Anterior cingulate cortex (tissue), 58 donors: ENCODE measurements at places on chromosomes 7 and 10.

DNA sequence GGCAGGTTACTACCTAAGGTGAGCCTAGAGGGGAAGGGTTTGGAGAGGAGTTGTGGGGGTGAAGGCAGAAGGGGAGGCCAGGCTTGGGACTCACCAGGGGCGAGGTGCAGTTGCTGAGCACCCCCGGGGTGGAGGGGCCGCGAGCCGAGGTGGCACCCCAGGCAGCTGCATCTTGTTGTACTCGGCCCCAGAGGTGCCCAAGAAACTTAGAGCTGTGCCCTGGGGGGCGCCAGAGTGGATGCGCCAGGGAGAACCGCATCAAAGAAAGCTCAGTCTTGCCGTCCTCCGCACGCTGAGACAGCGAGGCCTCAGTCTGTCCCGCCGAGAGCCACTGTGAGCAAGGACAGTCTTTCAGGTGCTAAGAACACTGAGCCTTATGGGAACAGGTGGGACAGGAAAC, 7.4 kb downstream of the ATG9B start:
- DNase-seq = no peak

- DNase-seq = no peak
Measured at GRCh38 chr10:125479059-125479458, 203.9 kb downstream of the TEX36 start.

DNA sequence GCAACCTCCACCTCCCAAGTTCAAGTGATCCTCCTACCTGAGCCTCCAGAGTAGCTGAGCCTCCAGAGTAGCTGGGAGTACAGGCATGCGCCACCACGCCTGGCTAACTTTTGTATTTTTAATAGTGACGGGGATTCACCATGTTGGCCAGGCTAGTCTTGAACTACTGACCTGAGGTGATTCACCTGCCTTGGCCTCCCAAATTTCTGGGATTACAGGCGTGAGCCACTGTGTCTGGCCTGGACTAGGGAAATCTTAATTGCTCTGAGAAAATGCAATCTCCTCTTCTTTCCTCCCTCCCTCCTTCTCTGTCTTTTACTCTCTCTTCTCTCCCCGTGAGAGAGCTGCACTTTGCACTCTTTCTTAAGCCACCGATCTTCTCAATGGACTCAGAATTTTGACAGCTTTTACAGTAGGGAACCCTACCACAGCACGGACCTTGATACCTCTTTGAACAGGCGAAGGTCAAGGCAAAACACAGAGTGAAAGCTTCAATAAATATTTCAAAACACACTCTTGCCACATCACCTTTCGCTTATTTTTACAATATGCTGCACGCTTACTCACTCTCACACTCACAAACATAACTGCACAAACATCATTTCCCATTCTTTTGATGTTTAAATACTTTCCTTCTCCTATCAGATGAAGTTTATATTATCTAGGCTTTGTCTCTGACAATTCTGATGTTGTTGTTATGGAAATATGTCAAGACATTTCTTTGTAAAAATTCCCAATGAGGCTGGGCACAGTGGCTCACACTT, 173.4 kb upstream of the NRP1 start:
- DNase-seq = no peak

DNA sequence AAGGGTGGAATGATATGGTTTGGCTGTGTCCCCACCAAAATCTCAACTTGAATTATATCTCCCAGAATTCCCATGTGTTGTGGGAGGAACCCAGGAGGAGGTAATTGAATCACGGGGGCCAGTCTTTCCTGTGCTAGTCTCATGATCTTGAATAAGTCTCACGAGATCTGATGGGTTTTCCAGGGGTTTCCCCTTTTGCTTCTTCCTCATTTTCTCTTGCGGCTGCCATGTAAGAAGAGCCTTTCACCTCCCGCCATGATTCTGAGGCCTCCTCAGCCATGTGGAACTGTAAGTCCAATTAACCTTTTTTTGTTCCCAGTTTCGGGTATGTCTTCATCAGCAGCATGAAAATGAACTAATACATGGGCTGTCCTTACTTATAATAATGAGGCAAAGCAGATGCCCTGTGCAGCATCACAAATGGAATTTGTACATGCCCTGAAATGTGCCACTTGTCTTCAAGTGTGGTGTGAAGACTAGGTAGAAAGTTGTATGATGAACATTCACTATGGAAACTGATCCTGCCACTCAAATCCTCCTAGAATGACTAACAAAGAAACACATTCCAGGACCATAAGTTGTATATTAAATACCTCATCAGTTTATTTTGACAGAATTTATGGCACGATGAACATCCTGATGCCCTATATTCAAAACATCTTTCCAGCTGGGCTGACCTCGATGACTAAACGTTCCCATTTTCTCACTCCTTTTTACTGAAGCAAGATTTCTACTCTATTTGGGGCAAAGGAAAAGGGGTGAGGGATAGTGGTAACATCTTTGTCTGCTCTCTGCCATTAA, 122.8 kb upstream of the CTTNBP2 start:
- DNase-seq = no peak

- no peak for DNase-seq
Measured at GRCh38 chr7:128071376-128071775, 40.1 kb upstream of the LRRC4 start.

GRCh38 chr7:4738711-4739527, 36.5 kb upstream of the AP5Z1 start:
- no peak for DNase-seq

DNA sequence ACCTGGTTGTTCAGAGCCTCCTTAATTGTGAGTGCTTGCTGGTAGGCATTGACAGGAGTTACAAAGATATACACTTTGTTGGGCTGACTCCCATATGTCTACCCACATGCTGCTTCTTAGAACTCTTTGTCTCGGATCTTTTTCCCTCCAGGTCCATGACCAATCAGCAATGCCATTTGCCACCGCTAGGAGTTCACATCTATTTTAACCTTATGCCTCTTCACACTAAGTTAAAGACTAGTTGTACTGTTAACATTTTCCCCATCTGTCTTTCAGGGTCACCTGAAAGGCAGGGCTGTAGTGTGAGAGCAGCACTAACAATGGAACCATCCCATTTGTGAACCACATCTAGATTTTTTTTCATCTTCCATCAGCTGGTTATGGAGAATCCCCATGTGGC, 226.7 kb upstream of the NPY start:
- no peak for DNase-seq

- no peak for DNase-seq
Measured at GRCh38 chr10:125980521-125981035, 84.2 kb downstream of the FANK1 start.

- no peak for DNase-seq
Measured at GRCh38 chr10:46171661-46172060, 115.1 kb upstream of the ANTXRL start.

- no peak for DNase-seq
Measured at GRCh38 chr7:49773936-49774458, 559 bp downstream of the VWC2 start.

GRCh38 chr10:11446133-11446532, 165.3 kb downstream of the USP6NL start:
- no peak for DNase-seq

GRCh38 chr7:81053623-81054022, 134.8 kb upstream of the SEMA3C start:
- no peak for DNase-seq

GRCh38 chr10:119405520-119405807, 137.1 kb downstream of the RGS10 start:
- DNase-seq = no peak

DNA sequence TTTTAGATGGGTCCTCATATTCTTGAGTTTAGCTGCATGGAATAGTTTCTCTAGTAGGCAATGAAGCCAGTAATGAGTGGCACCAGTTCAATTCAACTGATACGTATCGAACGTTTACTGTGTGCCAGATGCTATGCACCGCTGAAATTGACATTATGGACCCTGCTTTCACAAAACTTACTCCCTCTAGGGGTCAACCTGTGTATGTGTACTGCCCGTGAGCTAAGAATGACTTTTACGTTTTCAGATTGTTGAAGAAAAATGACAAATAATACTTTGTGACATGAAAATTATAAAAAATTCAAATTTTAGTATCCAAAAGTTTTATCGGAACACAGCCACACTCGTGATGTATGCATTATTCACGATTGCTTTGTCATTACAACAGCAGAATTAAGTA, 95.5 kb downstream of the ZMYND11 start:
- DNase-seq = no peak

GRCh38 chr10:84665883-84666463, 337.6 kb downstream of the CCSER2 start:
- no peak for DNase-seq

- DNase-seq = peak; percentile 3
Measured at GRCh38 chr7:20440472-20441105, 109.9 kb downstream of the ITGB8 start.

DNA sequence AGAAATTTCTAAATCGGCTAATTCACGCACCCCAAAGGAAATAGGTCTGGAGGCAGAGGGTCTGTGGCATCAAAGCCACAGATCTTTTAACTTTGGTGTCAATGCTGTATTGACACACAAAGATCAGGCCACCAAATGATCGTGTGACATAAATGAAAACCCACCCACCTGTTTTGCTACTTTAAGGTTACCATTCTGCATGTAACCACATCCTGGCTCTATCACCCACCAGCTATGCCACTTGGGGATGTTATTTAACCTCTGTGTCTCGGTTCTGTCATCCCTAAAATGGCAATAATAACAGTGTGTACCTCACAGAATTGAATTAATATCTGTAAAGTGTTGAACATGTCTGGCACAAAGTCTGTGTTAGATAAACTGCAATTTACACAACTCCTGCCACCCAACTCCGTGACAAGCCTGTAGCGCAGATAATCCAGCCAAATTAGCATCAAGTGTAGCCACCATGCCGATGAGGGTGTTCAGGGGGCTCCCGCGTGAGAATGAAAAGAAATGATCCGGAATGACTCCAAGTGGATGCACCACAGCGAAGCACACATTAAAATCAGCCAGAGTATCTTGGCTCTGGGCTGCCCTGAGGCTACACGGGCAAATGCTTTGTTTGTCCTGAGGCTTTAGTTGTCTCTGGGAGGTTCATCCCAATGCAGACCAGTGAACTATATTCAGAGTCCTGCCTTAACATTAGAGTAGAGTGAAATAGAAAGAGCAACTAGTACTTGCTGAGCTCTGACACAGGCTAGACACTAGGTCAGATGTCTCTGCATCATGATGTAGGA, 158.4 kb upstream of the NEBL start:
- no peak for DNase-seq

- no peak for DNase-seq
Measured at GRCh38 chr7:3493499-3493898, 192.4 kb downstream of the SDK1 start.

DNA sequence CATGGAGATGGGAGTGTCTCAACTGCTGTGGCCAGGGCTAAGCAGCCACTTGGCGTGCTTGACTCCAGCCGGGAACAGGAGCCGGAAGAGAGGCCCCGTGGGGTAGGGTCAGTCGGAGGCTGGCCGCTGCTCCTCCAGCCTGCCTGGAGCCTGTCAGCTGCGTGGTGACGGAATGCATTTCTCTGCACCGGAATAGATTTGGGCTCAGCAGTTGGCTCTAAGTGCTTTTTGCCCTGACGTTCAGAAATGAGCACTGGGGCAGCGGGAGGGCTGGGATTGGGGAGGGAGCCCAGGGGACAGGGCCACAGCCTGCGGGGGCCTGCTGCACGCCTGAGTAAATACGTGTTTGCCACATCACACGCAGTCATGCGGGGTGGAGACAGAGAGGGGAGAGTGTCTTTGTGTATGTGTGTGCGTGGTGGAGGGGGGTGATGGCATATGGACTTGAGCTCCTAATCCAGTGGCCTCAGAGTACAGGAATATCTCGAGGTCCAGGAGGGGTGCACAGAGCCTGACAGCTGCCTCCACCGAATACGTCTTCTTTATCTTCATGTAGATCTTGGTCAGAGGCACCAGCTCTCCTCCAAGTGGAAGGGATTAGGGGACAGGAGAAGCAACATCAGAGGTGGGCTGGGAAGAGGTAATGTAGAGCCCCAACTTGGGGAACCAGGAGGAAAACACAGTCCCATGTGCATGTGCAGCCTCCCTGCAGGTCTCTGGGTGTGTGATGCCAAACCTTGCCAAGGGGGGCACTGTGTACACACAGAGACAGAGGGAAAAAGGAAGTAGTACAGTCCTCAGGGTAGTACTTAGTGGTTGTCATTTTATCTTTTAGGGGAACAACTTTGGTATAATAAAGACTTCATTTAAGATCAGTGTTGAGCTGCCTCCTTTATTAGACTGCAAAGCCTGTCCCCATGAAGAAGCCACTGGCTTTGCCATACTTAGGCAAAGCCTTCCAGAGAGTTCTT, 151.4 kb downstream of the CDH23 start:
- DNase-seq = no peak

- no peak for DNase-seq
Measured at GRCh38 chr7:78151229-78151628, 352.7 kb downstream of the PHTF2 start.

- peak; percentile 35 for DNase-seq
Measured at GRCh38 chr10:125057158-125058001, 103.0 kb downstream of the CTBP2 start.

DNA sequence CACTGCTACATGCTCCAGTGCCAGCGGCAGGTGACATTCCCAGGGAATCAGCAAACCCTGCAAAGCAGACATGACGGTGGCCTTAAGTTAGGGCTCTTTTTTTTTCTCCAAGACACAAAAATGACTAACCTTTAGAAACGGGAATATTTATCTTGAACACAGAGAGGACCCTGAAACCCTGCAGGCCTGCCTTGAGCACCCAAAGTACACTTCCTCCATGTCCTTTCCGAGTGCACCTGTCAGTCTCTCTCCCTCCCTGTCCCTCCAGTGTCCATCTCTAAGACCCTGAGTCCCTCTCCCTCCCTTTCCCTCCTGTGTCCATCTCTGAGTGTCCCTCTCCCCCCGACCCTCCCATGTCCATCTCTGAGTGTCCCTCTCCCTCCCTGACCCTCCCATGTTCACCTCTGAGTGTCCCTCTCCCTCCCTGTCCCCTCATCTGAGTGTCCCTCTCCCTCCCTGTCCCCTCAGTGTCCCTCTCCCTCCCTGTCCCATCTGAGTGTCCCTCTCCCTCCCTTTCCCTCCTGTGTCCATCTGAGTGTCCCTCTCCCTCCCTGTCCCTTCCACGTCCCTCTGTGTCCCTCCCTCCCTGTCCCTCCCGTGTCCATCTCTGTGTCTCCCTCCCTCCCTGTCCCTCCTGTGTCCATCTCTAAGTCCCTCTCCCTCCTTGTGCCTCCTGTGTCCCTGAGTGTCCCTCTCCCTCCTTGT, 51.2 kb upstream of the CAMK2B start:
- no peak for DNase-seq

GRCh38 chr7:111527545-111527944, 34.7 kb downstream of the IMMP2L start:
- DNase-seq = no peak

DNA sequence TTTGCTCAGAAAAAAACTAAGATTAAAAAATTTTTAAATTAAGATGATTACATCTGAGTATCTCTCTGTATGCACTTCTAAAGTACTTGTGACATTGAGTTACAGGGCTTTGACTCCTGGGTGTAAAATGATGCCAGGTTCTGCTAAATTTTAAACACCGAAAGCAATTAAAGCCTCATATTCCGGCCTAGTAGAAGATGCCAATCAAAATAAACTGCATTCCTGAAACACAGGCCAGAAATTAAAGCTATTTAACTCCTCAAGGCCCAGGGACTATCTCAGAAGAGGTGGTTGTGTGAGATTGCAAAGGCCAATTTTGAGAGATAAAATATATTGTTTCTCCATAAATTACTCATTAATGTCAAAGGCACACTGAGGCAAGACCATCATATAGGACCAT, 388.3 kb downstream of the KIF20B start:
- DNase-seq = no peak

GRCh38 chr10:78780551-78780961, 288.2 kb upstream of the ZMIZ1 start:
- DNase-seq = no peak

GRCh38 chr7:130144312-130145171, 60.7 kb downstream of the TMEM209 start:
- no peak for DNase-seq

- DNase-seq = no peak
Measured at GRCh38 chr7:26743205-26743604, 121.2 kb downstream of the SKAP2 start.
